ENCODE measurements at places on chromosomes 2 and 18.

DNA sequence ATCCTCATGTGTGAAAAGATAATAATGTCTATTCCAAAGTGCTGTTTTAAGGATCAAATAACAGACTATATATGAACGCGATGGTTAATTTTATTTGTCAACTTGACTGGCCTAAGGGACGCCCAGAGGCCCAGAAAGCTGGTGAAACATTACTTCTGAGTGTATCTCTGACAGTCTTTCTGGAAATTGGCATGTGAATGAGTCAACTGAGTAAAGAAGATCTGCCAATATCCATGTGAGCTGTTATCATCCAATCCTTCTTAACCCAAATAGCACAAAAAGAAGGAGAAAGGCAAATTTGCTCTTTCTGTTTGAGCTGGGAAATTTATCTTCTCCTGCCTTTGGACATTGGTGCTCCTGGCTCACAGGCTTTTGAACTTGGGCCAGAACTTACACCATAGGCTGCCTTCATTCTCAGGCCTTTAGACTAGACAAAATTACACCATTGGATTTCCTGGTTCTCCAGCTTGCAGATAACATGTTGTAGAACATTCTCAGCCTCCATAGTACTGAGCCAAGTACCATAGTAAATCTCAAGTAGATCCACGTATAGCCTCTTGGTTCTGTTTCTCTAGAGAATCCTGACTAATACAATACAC, 114.7 kb upstream of the DOCK10 start:
- DNase-seq, result peak; percentile 6

DNA sequence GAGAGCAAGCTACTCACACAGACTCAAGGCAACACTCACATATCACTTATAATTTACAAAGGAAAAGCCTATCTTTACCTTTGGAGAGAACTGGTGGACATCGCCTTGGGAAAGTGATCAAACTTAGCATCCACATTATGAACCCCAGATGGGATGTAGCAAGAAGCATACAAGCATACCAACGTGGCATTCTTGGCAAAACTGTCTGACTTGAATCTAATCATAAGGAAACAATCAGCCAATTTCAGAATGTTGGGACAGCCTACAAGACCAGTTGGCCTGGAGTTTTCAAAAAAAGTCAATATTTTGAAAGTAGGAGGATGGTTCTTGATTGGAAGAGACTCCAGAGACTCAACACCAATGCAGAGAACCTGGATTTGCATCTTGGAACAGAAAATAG, 79.1 kb upstream of the PMAIP1 start:
- DNase-seq, result peak; percentile 21

DNA sequence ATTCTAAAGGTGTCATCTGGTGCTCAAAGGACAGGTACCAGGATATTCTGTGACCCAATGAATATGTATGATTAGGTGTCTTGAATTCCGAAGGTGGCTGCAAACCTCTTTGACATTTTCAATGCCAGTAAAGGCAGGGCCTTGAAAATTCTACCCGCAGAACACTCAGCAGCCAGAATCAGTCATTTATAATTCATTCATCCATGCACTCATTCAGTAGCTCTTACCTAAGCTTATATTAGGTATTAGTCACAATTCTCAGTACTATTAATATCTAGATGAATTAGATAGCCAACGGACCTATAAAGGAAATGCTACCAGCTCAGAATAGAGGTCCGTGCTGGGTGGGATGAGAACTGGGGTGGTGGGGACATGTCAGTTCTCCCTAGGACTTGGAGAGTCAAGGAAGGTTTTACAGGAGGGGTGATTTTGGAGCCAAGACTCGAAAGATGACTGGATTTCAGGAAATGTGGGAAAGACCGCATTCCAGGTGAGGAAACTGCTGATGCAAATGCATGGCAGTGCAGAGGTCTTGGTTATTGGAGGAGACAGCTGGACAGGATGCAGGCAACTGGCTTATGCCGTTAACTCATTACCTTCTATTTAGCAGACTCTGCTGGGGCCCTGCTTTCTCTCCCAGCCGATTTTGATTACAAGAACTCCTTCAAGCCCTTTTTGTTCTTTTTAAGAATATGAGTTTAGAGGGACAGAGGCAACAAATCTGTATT, 7.2 kb downstream of the TRIB2 start:
- DNase-seq, result no peak

DNA sequence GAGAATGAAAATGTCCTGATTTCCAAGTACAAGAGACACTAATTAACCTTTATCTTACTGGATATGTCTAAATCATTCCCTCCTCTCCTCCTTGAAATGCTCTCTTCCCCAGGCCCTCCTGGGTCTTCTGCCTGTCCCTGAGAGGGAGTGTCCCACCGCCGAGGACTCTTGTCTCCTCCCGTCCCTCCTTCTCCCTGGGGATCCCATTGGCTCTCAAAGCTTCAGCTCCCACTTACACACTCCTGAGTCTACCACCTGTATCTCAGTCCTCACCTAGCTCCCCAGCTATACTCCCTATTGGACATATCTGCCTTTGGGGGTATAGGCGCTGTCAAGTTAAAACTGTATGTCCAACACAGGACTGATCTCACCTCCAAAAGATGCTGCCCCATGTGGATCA, 116.1 kb downstream of the TMEM163 start:
- DNase-seq, result no peak

GRCh38 chr2:72142570-72143440, 4.9 kb downstream of the CYP26B1 start:
- DNase-seq, result peak; percentile 28

All from iris pigment epithelial cell (primary cell).